Fibroblast of lung (primary cell): ENCODE measurements at places on chromosomes 6 and 20. TPM values are rescaled to one million over a fixed set of nuclear protein-coding genes. Genes with fewer than 3 reads are reported as not detected.

TJAP1 gene
- 18.9 and 22.9 TPM in 2 replicates for polyA plus RNA-seq

MATN4 gene
- polyA plus RNA-seq = 0.02 and 0.06 TPM in 2 replicates

OR2H2 gene
- not detected in 2 replicates for polyA plus RNA-seq

BPIFA1 gene
- polyA plus RNA-seq = not detected in 2 replicates

SLC17A3 gene
- 0.06 TPM in 1 of 2 replicates, not detected in the other for polyA plus RNA-seq

BLOC1S5 gene
- polyA plus RNA-seq = 10.1 and 10.5 TPM in 2 replicates

PERP gene
- polyA plus RNA-seq = 50.6 and 85.4 TPM in 2 replicates

SOX18 gene
- polyA plus RNA-seq = not detected in 2 replicates

FUT9 gene
- not detected in 2 replicates for polyA plus RNA-seq

CCDC170 gene
- polyA plus RNA-seq = 0.36 and 0.76 TPM in 2 replicates

KIF6 gene
- 0.24 and 0.28 TPM in 2 replicates for polyA plus RNA-seq

- no peaks in the 10 kb centered on the region for H3K27me3 ChIP-seq
- H3K36me3 ChIP-seq = no peaks in the 10 kb centered on the region
- no peaks in the 10 kb centered on the region for H3K4me1 ChIP-seq
- DNase-seq = no peak
- H3K4me3 ChIP-seq = no peak overlapping the region
- H3K27ac ChIP-seq = no peak overlapping the region
These were observed 150.8 kb upstream of the FAM83B start for GRCh38 chr6:54695815-54696214.

GRCh38 chr6:64062960-64063683 lies 427.5 kb downstream of the PHF3 start:
- H3K36me3 ChIP-seq = no peaks in the 10 kb centered on the region
- H3K4me3 ChIP-seq = no peak overlapping the region
- no peaks in the 10 kb centered on the region for H3K4me1 ChIP-seq
- no peak overlapping the region for H3K27ac ChIP-seq

- no peak overlapping the region for H3K4me3 ChIP-seq
- no peaks in the 10 kb centered on the region for H3K36me3 ChIP-seq
- no peak for DNase-seq
- peaks cover 4% of the 10 kb centered on the region for H3K27me3 ChIP-seq
- H3K4me1 ChIP-seq = no peaks in the 10 kb centered on the region
- H3K27ac ChIP-seq = no peak overlapping the region
These were observed 1.1 kb downstream of the L3MBTL1 start for GRCh38 chr20:43508604-43509040.

- H3K36me3 ChIP-seq = no peaks in the 10 kb centered on the region
- DNase-seq = peak; percentile 96
- H3K4me3 ChIP-seq = no peak overlapping the region
- no peaks in the 10 kb centered on the region for H3K27me3 ChIP-seq
- H3K27ac ChIP-seq = no peak overlapping the region
These were observed 34.8 kb downstream of the IYD start for GRCh38 chr6:150403458-150404246.

- peaks cover 3% of the 10 kb centered on the region for H3K4me1 ChIP-seq
- DNase-seq = no peak
- H3K27me3 ChIP-seq = no peaks in the 10 kb centered on the region
- H3K4me3 ChIP-seq = peak overlapping the region; percentile 82
These were observed 684 bp downstream of the ZNFX1 start for GRCh38 chr20:49276961-49277785.

GRCh38 chr6:151018046-151018445 lies 152.5 kb downstream of the MTHFD1L start:
- no peak for DNase-seq
- peaks cover 9% of the 10 kb centered on the region for H3K36me3 ChIP-seq
- H3K27ac ChIP-seq = no peak overlapping the region

- H3K4me1 ChIP-seq = no peaks in the 10 kb centered on the region
- no peaks in the 10 kb centered on the region for H3K27me3 ChIP-seq
- H3K27ac ChIP-seq = no peak overlapping the region
These were observed 90.5 kb downstream of the SAMD3 start for GRCh38 chr6:130132286-130132701.

DNA sequence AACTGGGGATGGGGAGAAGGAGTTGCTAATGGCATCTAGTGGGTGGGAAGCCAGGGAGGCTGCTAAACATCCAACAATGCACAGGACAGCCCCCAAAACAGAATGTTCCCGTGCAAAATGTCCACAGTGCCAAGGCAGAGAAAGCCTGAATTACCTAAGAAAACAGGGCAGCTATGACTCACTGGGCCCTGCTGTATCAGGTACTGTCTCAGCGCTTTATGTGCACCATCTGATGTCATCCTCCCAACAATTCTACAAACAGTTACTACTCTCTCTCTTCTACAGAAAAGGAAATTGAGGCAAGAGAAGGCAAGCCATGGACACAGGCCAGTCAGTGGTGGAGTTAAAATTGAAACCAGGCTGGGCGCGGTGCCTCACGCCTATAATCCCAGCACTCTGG lies 3.1 kb downstream of the YTHDF1 start:
- H3K4me1 ChIP-seq = peaks cover 5% of the 10 kb centered on the region
- DNase-seq = peak; percentile 30
- no peak overlapping the region for H3K4me3 ChIP-seq
- peaks cover 8% of the 10 kb centered on the region for H3K36me3 ChIP-seq

GRCh38 chr6:157481865-157482249 lies 100.9 kb downstream of the ZDHHC14 start:
- H3K36me3 ChIP-seq = no peaks in the 10 kb centered on the region
- H3K27ac ChIP-seq = no peak overlapping the region
- no peak for DNase-seq
- H3K27me3 ChIP-seq = no peaks in the 10 kb centered on the region

DNA sequence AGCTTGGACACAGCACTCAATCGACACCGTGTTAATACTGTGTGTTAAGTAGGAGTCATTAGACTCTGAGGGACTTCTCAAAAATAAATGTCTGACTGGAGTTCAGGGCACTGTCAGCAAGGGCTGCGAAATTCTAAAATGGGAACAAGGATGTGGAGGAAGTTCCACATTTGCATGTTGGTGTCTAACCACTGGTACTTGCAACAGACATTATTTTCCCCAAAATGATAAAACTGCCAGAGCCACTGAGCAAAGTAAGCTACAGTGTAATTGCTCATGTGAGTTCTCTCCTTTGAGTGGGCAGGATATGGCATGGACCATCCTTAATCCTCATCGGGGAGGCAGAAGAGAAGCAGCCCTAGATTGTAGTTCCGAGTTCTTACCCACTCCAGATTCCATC lies 215.9 kb downstream of the SLC24A3 start:
- H3K4me3 ChIP-seq = no peak overlapping the region
- no peak overlapping the region for H3K27ac ChIP-seq
- no peaks in the 10 kb centered on the region for H3K36me3 ChIP-seq
- no peaks in the 10 kb centered on the region for H3K4me1 ChIP-seq

GRCh38 chr6:106894978-106895702 lies 79.4 kb downstream of the CD24 start:
- H3K27ac ChIP-seq = no peak overlapping the region
- no peaks in the 10 kb centered on the region for H3K36me3 ChIP-seq
- H3K4me1 ChIP-seq = no peaks in the 10 kb centered on the region
- no peaks in the 10 kb centered on the region for H3K27me3 ChIP-seq

DNA sequence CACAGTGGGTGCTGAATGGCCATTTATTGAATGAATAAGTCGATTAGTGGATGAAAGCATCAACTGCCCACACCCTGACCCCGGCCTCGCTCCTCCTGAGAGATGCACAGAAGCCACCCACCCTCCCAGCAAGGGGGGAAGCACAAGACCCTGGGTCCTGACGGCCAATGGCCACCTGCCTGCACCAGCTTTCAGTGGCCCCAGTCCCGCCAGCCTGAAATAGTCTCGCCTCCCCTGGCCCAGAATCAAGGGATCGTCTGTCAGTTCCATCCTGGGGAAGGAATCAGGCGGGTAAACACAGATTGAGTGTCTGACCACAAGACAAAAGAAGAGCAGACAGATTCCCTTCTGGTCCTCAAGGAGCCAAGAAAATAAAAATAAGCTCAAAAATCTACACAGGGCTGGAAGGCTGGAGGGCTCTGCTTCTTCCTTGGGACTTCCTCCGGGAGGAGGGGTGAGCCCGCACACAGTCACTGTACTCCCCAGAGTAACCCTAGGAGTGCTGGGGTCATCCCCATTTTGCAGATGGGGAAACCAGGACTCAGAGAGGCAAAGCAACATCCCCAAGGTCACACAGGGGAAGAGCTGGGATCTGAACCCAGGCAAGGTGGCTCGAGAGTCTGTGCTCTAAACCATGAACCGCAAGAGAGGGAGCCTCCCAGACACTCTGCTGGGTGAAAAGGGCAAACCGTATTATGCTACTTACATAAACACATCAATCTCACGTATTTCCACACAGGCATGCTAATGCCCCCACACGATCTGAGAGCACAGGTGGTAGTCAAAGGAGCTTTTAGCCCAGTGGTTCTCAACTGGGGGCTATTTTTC lies 7.8 kb downstream of the PREX1 start:
- no peaks in the 10 kb centered on the region for H3K4me1 ChIP-seq
- H3K27me3 ChIP-seq = no peaks in the 10 kb centered on the region
- peak; percentile 27 for DNase-seq
- H3K36me3 ChIP-seq = no peaks in the 10 kb centered on the region
- no peak overlapping the region for H3K4me3 ChIP-seq
- H3K27ac ChIP-seq = no peak overlapping the region

- H3K4me1 ChIP-seq = peaks cover 5% of the 10 kb centered on the region
- no peak overlapping the region for H3K27ac ChIP-seq
- H3K36me3 ChIP-seq = no peaks in the 10 kb centered on the region
- H3K4me3 ChIP-seq = no peak overlapping the region
These were observed 3.4 kb upstream of the PTK6 start for GRCh38 chr20:63540417-63541186.

- H3K27ac ChIP-seq = no peak overlapping the region
- no peak for DNase-seq
- no peaks in the 10 kb centered on the region for H3K36me3 ChIP-seq
- no peak overlapping the region for H3K4me3 ChIP-seq
- no peaks in the 10 kb centered on the region for H3K4me1 ChIP-seq
These were observed 107.0 kb upstream of the SMLR1 start for GRCh38 chr6:130720076-130720715.

GRCh38 chr20:20955892-20956291 lies 150.3 kb downstream of the LINC00237 start:
- H3K4me1 ChIP-seq = no peaks in the 10 kb centered on the region
- no peak overlapping the region for H3K4me3 ChIP-seq
- no peak for DNase-seq
- H3K27ac ChIP-seq = no peak overlapping the region

DNA sequence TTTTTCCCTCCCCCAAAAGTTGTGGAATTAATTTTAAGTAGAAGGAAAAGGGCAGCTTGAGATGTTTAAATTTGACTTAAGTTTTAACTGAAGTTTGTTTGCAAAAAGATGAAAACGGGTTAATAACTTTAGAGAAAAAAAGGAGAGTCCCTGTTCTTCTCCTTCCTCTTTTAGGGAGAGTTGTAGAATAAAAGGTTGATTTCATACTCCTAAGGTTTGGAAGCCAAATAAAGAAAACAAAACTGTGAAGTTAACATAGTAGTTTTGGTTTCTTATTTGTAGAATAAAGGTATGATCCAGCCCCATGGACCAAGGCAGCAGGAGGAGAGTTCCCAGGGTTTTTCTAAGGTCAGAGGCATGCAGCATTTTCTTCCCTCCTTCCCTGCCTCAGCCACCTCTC lies 33.4 kb downstream of the FOXO3 start:
- H3K4me3 ChIP-seq = no peak overlapping the region
- H3K27ac ChIP-seq = no peak overlapping the region
- no peaks in the 10 kb centered on the region for H3K27me3 ChIP-seq

DNA sequence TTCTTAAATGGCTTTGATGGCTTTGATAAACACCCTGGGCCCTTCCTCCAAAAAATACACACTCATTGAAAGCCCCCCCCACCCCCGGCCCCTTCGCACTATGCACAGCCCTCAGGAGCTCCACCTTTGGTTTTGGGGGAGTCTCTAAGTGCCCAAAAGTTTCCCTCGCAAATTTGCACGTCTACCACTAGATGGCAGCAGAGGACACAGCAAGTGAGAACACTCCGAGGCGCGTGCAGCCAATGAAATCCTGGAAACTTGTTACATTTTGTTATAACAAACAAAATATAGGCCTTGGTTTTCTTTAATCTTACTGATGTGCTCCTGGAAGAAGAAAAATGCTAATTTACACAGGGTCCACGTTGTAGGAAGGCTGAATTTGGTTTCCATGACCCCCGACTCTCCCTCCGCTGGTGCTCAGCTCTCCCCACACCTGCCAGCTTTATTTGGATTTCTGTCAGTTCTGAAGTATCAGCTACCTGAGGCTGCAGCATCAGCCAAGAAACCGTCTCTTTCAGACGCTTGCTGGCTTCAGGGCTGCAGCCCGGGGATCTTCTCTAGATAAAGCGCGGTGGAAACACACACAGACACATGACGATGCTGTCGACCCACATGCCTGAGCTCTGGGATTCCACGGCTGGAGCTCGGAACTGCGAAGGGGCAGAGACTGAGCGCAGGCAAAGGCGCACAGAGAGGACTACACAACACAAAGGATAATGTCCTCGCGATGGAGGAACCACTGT lies 148.3 kb upstream of the RPS6KA2 start:
- H3K4me3 ChIP-seq = no peak overlapping the region
- no peaks in the 10 kb centered on the region for H3K4me1 ChIP-seq
- no peaks in the 10 kb centered on the region for H3K27me3 ChIP-seq
- no peak overlapping the region for H3K27ac ChIP-seq
- no peaks in the 10 kb centered on the region for H3K36me3 ChIP-seq
- DNase-seq = peak; percentile 79

- H3K27ac ChIP-seq = no peak overlapping the region
- H3K36me3 ChIP-seq = no peaks in the 10 kb centered on the region
- no peak overlapping the region for H3K4me3 ChIP-seq
- DNase-seq = no peak
- H3K4me1 ChIP-seq = no peaks in the 10 kb centered on the region
These were observed 560.3 kb downstream of the BMP2 start for GRCh38 chr20:7327810-7328209.

GRCh38 chr6:17219098-17219497 lies 62.1 kb upstream of the RBM24 start:
- H3K36me3 ChIP-seq = no peaks in the 10 kb centered on the region
- H3K27ac ChIP-seq = no peak overlapping the region
- no peak for DNase-seq

GRCh38 chr6:93759190-93759589 lies 339.8 kb upstream of the EPHA7 start:
- no peaks in the 10 kb centered on the region for H3K27me3 ChIP-seq
- DNase-seq = no peak
- H3K4me1 ChIP-seq = no peaks in the 10 kb centered on the region
- no peak overlapping the region for H3K27ac ChIP-seq
- no peaks in the 10 kb centered on the region for H3K36me3 ChIP-seq

DNA sequence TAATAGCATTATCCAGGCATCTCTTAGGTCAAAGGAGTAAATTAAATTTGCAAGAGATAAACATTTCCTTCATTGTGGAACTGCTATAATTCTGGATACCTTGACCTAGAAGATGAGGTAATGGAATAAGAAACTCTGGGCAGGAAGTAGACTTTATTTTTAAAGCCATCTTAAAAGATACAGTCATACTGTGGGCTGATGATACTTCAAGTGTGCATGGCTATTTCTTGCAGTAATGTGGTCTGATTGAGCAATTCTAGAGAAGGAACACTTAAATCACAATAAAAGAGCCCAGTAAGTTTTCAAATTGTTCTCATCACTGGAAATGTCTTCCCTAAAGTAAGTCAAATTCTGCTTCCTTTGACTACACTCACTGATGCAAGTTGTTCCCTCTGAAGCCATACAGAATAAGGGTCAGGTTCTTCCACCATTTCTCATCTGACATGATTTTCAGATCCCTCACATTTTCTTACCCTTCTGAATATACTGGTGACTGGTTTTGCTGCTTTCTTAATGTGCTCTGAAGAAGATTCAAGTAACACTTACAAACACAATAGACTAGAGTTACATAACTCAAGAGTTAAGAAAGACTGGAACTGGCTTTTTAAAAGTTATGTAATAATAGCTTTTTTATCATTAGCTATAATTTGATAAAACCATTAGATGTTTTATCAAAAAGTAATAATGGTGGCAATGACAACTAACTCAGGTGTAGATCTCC lies 62.6 kb upstream of the TMEM244 start:
- peak; percentile 49 for DNase-seq
- H3K27ac ChIP-seq = no peak overlapping the region
- no peaks in the 10 kb centered on the region for H3K36me3 ChIP-seq
- no peak overlapping the region for H3K4me3 ChIP-seq
- H3K4me1 ChIP-seq = no peaks in the 10 kb centered on the region
